ENCODE measurements at places on chromosomes 13 and 19. TPM values are rescaled to one million over a fixed set of nuclear protein-coding genes. Genes with fewer than 3 reads are reported as not detected.
A peak's percentile ranks its signal among the peaks of the same experiment; 100 is the strongest.

The DNAJC3 gene
- 49.7 TPM for total RNA-seq

GRCh38 chr19:17455308-17456123 is 5.2 kb downstream of the NXNL1 start:
- peaks cover 67% of the 10 kb centered on the region for H3K27me3 ChIP-seq
- H3K36me3 ChIP-seq: no peaks in the 10 kb centered on the region
- H3K4me1 ChIP-seq: peaks cover 3% of the 10 kb centered on the region
- H3K27ac ChIP-seq: no peak overlapping the region
- no peak for DNase-seq
- no peak overlapping the region for H3K4me3 ChIP-seq

The SIGLEC8 gene
- total RNA-seq: not detected

- no peak overlapping the region for H3K4me3 ChIP-seq
- H3K4me1 ChIP-seq: no peaks in the 10 kb centered on the region
- H3K36me3 ChIP-seq: no peaks in the 10 kb centered on the region
- H3K27ac ChIP-seq: no peak overlapping the region
- no peak for DNase-seq
Observed at GRCh38 chr13:82962397-82962796, 919.9 kb downstream of the SLITRK1 start.

DNA sequence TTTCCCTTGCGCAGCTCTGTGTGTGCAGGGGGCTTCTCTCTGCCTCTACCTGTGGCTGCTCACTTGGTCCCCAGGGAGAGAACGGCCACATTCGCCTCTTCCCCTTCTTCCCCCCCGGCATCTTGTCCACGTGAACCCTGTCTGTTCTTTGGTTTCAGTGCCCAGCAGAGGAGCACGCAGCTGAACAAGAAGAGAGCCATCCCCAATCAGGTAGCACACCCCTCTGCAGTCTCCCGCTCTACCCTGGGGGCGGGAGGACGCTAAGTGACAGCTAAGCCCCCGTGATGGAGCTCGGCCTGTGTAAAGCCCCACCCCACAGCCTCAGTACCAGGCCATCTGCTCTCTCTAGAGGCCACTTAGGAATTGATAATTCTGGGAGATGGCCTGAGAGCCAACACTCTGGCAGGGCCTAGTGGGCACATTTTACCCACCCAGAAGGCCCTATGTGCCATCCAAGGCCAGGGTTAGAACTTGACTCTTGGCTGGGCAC is 30.2 kb downstream of the TMED1 start:
- H3K36me3 ChIP-seq: no peaks in the 10 kb centered on the region
- no peaks in the 10 kb centered on the region for H3K27me3 ChIP-seq
- no peaks in the 10 kb centered on the region for H3K4me1 ChIP-seq
- no peak overlapping the region for H3K4me3 ChIP-seq

- no peaks in the 10 kb centered on the region for H3K36me3 ChIP-seq
- peak overlapping the region; percentile 5 for H3K4me3 ChIP-seq
- H3K4me1 ChIP-seq: peaks cover 3% of the 10 kb centered on the region
- peak; percentile 67 for DNase-seq
Observed at GRCh38 chr19:3025549-3025886, 3.6 kb downstream of the TLE2 start.

DNA sequence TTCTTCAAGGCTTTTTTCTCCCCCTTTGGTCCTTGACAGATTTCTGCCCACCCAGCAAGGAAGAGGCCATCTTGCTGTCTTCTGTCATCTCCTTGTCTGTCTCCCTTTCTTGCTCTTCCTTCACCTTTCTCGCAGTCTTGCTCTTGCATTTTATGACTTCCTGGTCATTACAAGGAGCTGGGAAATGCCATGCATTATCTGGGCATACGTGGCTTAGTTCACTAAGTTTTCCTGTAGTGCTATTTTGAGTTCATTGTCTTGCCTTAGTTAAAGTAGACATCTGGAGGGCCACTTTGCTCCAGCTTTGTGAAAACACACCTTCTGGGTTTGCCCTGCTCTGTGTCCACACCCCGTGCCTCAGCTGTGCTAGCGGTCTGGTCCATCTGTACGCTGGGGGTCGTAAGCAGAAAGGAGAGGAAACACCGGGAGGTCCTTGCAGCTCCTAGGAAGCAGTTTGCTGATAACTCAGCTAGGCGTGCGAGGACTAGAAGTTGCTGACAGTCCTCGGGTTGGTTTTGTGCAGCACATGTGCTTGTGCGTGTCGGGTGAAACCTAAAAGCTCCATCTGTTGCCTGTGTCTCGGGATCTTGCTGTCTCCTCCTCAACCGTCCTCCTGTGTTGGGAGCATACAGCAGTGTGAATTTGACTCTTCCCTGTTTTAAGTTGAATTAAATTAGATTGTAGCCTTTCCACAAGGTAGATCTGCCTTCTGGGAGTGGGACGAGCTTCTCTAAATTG is 59.4 kb downstream of the ARHGEF7 start:
- peaks cover 15% of the 10 kb centered on the region for H3K4me1 ChIP-seq
- H3K27ac ChIP-seq: no peak overlapping the region
- H3K36me3 ChIP-seq: no peaks in the 10 kb centered on the region
- DNase-seq: no peak
- no peaks in the 10 kb centered on the region for H3K27me3 ChIP-seq

- H3K27me3 ChIP-seq: no peaks in the 10 kb centered on the region
- no peak overlapping the region for H3K4me3 ChIP-seq
- DNase-seq: no peak
- H3K4me1 ChIP-seq: no peaks in the 10 kb centered on the region
- H3K36me3 ChIP-seq: no peaks in the 10 kb centered on the region
Observed at GRCh38 chr19:21092109-21092508, 10.1 kb downstream of the ZNF714 start.

GRCh38 chr19:15154002-15154612 is 46.7 kb downstream of the NOTCH3 start:
- no peak overlapping the region for H3K27ac ChIP-seq
- DNase-seq: peak; percentile 38
- no peaks in the 10 kb centered on the region for H3K4me1 ChIP-seq

The ICAM1 gene
- 6.4 TPM for total RNA-seq
